ENCODE measurements at places on chromosomes 4 and X.

DNA sequence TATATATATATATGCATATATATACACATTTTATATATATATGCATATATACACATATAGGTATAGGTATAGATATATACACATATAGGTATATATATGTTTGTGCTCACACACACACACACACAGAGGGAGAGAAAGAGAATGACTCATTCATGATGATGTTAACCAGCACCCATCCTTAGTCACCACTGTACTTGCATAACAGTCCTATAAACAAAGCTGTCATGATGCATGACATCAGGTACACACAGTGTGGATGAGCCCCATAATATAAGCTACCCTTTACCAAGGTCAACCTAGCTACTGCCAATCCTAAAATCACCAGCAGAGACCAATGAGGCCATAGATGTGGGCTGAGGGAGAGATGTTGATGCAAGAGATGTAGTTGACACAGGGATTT is 1408.0 kb downstream of the RAPGEF2 start:
- DNase-seq: no peak

DNA sequence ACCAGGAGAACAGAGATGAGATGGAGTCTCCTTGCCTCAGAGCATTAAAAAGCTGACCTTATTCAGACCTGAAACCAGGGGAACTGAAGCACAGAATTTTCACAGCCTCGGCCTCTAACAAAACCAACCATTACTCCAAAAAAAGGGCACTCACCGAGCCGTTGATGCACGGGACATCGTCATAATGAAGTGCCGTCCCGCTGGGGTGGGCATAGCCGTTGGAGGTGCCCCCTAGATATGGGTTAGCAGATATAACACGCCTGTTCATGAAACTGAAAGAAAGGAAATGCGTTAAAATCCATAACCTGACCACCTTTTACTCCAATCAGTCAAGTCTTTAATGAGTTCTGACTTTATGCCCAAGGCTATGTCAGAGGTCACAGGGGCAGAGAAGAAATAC is 153.6 kb downstream of the AFAP1 start:
- DNase-seq: no peak

GRCh38 chr4:88854481-88854880 is 156.9 kb upstream of the NAP1L5 start:
- no peak for DNase-seq

GRCh38 chr4:47334652-47335051 is 128.8 kb downstream of the COMMD8 start:
- no peak for DNase-seq

DNA sequence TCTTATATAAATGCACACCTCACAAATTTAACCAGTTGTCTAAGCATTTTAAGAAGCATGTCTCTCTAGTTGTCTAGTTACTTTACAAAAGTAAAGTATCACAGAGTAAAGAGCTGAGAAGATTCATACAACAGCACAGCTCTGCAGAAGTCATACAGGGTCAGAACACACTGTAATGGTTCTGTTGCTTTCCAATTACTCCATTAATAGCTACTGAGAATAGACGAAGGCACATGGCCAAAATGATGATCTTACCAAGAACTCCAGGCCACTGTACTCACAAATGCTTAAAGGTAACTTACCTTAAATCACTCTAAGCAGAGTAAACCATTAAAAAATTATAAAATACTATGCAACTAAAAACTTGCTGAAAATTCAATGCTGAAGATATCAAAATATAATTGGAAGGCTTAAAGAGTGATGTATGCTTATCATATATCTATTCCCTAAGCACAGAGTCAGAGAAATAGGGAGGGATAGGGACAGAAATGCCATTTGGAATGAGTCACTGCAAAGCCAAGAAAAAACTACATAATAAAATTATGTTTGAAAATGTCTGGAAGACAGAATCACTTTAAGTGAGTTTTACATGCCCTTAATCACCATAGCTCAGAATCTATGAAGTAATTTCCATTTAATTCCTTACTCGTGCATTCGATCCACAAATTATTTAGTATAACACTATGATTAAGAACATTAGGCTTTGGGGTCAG is 71.0 kb downstream of the DDX60L start:
- DNase-seq: no peak

- no peak for DNase-seq
Measured at GRCh38 chrX:41381685-41382084, 47.7 kb downstream of the DDX3X start.

- DNase-seq: no peak
Measured at GRCh38 chr4:155143512-155143911, 64.9 kb upstream of the NPY2R start.

DNA sequence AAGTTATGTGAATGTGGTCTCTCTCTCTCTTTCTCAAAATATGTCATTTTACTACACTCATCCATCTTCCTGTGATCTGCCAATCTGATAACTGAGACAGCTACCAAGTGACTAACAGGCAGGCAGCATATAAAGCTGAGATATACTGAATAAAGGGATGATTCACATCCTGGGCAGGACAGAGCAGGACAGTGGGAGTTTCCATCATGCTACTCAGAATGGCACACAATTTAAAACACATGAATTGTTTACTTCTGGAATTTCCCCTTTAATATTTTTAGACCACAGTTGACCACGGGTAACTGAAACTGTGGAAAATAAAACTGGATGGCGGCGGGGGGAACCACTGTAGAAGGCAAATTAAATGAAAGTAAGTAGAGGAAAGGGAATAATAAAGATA is 58.6 kb upstream of the DCTD start:
- no peak for DNase-seq

DNA sequence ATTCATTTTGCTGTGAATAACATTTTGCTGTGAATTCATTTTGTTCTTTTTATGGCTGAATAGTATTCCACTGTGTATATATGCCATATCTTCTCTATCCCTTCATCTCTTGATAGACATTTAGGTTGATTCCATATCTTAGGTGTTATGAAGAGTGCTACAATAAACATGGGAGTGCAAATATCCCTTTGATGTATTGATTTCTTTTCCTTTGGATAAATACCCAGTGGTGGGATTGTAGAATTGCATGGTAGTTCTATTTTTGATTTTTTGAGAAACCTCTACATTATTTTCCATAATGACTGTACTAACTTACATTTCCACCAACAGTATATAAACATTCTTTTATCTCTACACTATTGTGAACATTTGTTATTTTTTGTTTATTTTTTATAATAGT is 555.9 kb downstream of the PDHA2 start:
- DNase-seq: no peak

- no peak for DNase-seq
Measured at GRCh38 chr4:120228086-120228485, 161.4 kb upstream of the MAD2L1 start.

DNA sequence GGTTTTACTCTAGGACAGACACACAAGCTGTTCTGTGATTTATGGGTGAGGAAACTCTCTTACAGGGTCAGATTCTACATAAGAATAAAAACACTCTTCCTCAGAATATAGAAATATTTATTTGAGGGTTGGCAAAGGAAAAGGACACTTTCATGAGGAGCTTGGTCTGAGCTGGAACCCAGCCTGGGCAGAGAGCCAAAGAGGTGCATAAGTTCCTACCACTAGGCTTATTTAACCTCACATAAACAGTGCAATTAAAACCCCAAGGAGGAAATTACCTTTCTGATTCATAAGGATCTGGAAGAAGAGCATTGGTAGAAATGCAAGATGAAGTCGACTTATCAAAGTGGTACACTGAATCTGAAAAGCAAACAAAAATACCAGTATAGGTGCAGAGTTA is 32.9 kb downstream of the SETD7 start:
- DNase-seq: no peak

DNA sequence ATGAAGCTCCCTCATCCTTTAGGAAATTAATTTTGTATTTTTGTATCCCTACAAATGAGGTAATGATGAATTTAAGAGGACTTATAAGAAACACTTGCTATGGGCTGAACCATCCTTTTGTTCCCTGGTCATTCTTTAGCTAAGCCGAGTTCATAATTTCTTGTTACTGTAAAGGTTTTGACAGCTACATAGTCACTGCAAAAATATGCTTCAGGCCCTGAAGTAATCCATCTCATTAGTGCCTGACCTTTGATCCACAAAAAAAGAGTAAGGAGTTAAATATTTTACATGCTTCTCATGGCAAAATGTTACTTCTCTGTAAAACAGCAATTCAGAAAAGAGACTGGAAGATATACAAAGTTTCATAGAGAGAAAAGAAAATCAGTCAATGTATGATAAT is 290.6 kb upstream of the SLIT2 start:
- DNase-seq: no peak

GRCh38 chr4:98615991-98616390 is 42.4 kb downstream of the TSPAN5 start:
- no peak for DNase-seq

- no peak for DNase-seq
Measured at GRCh38 chr4:3111461-3111860, 37.0 kb downstream of the HTT start.

DNA sequence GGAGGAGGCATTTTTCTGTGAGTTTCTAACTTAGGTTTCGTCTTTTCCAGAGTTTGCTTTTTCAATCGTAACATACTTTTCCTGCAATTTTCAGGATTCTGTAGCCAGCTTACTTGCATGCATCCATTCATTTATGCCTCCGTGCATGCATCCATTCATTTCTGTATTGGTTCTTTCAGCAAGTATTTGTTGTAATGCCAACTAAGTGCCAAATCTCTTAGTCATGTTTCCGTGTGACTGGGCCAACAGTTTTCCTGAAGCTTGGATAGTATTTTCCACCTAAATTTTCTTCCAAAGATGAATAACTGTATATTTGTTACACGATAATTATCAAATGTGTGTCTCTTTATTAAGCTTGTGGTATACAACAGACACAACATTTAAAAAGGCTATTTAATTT is 41.5 kb downstream of the CBLL2 start:
- no peak for DNase-seq

DNA sequence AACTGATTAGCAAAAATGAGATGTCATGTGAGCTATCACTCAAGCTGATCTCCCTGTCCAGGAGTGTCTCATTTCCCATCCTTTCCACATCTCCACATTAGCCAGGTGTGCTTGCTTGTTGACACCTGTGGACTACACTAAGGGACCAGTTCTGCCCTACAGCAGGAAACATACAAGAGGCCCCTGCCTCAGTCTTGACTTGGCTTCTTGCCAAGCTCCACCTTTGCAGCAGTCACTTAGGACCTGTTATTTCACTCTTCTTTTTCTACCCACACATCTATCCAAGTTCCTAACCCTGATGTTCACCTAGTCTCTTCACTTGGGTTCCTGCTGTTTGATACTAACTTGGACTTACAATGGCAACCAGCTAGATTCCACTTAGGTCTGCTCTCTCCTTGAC is 13.2 kb downstream of the FRMD7 start:
- no peak for DNase-seq

GRCh38 chr4:79996851-79997250 is 76.2 kb downstream of the ANTXR2 start:
- no peak for DNase-seq

- no peak for DNase-seq
Measured at GRCh38 chrX:150364347-150365050, 1.4 kb downstream of the MAMLD1 start.

DNA sequence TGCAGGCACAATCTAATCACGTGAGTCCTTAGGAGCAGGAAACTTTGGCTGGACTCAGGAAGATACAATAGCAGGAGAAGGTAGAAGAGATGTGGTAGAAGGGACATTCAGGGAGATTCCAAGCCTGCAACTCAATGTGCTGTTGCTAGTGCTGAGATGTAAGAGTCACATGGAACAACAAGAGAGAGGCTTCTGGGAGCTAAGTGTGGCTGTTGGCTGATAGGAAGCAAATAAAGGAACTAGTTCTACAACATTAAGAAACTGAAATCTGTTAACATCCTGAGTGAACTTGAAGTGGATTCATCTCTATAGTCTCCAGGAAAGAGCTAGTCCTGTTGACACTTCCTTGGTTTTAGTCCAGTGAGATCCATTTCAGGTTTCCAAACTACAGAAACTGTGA is 1207.4 kb downstream of the ADGRL3 start:
- no peak for DNase-seq

DNA sequence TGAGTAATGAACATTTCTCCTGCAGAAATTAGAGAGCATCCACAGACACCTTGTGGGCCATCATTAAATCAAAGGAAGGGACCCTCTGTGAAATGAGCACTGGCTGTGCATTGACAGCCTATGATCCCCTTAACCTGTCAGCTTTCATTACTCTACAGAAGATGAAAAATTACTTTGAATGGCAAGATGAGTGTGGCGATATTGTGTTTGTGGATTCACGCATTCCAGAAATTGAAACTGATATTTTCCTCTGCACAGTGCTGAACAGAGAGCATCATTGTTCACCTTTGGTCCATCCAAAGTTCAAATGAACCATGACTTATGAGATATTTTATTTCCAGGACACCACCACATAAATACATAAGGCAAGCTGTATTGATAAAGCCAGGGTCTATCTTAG is 374.8 kb upstream of the ANXA10 start:
- DNase-seq: no peak

- no peak for DNase-seq
Measured at GRCh38 chr4:47624031-47624441, 139.0 kb downstream of the ATP10D start.

DNA sequence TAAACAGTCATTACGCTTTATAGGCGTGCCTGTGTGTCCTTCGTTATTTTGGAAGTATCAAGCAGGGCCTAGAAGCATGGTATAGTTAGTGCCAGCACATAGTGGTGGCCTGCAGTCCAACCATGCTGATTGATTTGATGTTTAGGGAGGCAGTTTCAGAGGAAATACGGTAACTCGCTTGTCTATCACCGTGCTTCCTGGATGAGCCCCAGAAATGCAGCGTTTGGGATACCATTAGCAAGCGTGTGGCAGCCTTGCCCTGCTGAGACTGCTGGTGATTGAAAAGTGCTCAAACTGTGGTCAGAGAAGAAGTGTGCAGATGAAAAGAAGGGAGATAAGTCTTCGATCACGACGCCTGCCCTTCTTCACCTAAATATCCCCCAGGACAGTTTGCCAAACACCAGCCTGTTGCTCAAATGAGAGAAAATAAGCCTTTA is 158.4 kb downstream of the CHIC2 start:
- DNase-seq: no peak

GRCh38 chr4:86926435-86927086 is 8.2 kb upstream of the AFF1 start:
- DNase-seq: no peak

DNA sequence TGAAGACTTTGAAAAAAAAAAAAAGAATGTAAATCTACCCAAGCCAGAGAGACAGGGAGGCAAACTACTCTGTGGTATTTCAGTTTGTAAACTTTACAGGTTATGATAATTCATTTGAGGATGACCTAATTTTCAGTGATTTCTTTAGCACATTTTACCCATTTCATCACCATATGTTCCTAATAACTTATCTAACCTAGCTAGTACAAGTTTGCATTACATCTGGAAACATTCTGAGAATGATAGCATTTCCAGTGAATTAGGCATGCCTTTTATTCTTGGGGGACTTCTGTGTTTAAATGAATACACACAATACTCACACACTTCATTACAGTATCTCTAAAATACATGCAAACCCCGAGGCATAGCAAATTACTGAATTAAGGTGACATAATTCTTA is 1055.5 kb downstream of the PCDH18 start:
- DNase-seq: no peak
